ENCODE measurements at places on chromosomes 16 and 17.

DNA sequence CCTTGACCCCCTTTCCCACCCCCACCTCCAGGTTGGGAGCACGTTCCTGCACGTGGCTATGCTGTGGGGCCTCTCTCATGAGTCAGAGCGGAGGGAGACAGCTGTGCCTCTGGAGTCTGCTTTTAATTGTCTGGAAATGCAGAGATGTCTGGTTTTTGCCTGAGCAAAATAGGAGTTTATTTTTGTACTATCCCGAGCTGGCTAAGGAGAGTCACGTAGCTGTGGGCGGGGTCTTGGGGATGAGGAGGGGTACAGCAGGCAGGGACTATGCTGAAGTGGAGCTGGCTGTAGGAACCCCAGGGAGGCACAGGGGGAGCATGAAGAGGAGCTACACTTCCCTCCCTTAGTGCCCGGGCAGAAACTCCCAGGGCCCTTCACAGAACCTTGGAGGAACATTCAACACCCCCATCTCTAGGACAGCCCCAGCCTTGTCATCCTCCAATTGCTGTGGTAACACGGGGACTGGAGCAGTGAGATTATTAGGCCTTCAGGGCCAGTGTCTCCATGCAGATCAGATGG is 44.7 kb upstream of the LGALS9 start:
- no peak for DNase-seq

DNA sequence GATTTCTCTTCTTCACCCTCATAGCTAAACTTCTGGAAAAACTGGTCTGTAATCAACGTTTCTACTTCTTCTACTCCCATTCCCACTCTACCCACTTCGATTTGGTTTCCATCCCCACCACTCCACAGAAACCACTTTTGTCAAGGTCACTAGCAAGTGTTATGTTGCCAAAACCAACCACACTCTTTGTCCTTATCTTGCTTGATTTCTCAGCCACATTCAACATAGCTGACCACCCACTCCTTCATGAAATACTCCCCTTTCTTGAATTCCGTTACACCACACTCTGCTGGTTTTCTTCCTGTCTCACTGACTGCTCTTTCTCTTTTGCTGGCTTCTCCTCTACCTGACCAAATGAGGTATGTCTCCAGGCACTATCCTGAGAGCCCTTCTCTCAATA is 11.9 kb downstream of the IKZF3 start:
- no peak for DNase-seq

DNA sequence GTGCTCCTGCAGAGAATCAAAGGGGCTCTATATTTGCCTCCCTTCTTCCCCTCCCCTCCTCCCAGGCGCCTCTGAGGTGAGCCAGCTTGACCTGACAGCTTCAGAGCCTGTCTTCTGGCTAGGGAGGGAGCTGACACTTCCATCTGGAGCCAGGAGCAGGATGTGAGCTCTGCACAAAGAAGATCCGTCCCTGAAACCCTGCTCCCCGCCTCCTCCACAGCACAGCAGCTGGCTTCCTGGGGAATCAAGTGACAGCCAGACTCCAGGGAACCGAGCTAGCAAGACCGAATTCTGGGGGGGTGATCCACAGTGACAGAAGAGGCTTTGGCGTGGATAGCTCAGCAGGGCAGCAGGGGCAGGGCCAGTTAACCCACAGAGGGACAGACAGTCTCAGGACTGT is 37.2 kb downstream of the CCDC182 start:
- no peak for DNase-seq

- DNase-seq = no peak
Measured at GRCh38 chr17:79049821-79050220, 24.8 kb upstream of the ENGASE start.

DNA sequence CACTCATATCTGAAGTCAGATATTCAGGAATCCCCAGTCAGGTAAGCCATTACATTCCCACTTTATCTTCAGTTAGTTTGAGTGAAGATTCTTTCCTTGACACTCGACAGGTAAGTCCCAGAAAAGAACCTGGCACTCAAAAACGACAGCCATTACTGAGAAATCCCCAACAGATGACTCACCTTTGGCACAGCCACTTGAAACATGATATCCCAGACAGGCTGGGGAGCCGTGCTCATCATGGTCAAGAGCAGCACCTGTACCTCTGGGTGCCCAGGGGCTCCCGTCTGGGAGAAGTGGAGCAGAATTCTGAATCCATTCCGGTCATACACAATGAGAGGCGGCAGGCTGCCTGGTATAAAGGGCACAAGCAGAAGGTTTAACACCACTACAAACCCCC is 16.8 kb upstream of the COG7 start:
- DNase-seq = no peak

DNA sequence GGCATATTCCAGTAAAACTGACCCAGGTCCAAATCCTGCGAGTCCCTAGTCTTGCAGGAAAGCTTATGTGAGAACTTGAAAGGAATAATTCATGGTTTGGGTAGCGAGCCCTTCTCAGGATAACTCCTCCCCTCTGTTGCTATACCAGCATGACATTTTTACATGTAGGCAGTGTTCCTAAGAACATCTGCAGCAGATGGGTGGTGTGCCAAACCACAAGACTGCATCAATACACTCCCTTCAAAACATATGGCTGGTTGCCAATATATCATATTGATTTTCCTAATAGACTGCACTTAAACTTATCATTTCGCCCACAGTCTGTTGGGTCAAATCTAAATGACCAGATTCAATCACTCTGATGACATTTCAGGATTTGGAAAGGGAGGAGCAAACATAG is 19.9 kb downstream of the PSME3IP1 start:
- no peak for DNase-seq

- no peak for DNase-seq
Measured at GRCh38 chr16:70152578-70153302, 20.8 kb upstream of the CLEC18C start.

DNA sequence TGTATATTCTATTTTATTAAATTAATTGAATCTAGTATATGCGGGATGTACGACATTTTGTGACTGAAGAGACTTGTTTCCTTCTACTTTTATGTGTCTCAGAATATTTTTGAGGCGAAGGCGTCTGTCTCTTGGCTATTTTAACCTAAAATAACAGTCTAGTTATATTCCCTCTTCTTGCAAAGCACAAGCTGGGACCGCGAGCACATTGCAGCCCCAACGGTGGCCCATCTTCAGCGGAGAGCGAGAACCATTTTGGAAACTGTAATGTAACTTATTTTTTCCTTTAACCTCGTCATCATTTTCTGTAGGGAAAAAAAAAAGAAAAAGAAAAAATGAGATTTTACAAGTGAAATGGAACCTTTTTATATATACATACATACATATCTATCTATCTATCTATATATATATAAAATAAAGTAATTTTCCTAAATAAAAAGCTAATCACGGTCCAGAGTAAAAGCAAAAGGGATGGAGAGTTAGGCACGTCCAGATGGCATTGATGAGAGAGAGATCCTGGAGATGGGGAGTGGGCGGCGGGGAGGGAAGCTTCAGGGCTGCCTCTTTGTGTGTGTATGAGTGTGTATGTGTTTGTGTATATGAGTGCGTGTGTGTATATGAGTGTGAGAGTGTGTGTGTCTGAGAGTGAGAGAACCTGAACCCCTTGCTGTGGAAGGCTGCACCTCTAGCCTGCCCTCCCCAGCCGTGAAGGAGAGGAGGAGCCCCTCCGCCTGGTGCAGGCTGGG is 7.5 kb upstream of the ABCC3 start:
- DNase-seq = no peak

DNA sequence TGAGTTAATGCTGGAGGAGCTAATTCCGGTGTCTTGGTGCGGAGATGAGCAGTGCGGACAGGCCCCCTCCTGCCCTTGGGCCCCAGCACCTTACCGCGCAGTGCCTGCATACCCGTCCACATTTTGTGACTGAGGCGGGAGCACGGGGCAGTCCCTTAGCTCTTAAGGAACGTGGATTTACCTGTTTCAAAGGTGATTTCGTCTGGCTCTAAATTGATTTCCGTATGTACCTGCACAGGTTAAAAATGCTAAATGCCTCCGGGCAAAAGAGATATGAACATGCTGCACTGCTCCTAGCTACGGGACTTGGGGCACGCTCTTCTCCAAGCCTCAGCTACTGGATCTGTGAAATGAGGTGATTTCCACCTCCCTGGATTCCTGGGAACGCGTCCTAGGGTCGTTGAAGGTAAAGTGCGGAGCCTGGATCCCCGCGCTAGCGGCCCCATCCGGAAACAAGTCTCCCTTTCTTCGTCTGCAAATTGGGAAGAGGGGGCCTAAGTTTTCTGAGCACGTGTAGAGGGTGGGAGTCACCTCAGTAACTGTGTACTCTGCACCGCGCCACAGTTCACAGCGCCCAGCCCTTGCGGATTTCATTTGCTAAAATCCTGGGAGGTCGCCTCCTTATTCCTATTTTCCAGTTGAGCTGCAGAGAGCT is 669 bp upstream of the CRISPLD2 start:
- no peak for DNase-seq

- peak; percentile 82 for DNase-seq
Measured at GRCh38 chr16:68079626-68080344, 5.4 kb upstream of the NFATC3 start.

DNA sequence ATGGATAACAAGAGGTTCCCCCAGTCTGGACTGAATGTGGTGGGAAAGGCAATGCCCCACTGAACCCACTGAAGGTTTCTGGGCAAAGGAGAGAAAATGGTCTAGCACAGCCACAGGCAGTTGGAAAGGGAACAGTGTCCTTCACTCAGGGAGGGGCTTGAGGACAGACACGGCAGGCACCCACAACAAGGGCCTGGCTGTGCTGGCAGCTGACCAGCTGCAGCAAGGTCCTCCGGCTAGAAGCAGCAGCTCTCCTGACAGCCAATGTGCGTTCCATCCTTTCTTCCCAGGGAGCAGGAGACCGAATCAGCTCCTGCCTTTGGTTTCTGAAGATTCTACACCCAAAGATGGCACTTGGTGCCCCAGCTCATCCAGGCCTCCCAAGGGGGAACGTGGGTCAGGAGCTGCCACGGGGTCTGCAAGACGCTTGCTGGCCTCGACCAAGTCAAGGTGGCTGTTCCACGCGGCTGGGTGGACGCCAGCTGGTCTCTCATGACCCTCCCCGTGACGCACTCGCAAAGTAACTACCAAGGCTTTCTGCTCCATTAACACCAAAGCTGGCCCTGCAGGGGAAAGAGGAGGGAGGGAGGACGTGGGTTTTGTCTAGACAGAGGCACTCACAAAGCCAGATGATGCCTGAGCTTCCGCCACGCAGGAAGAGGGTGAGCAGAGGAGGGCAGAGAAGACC is 11.1 kb downstream of the ABR start:
- no peak for DNase-seq

DNA sequence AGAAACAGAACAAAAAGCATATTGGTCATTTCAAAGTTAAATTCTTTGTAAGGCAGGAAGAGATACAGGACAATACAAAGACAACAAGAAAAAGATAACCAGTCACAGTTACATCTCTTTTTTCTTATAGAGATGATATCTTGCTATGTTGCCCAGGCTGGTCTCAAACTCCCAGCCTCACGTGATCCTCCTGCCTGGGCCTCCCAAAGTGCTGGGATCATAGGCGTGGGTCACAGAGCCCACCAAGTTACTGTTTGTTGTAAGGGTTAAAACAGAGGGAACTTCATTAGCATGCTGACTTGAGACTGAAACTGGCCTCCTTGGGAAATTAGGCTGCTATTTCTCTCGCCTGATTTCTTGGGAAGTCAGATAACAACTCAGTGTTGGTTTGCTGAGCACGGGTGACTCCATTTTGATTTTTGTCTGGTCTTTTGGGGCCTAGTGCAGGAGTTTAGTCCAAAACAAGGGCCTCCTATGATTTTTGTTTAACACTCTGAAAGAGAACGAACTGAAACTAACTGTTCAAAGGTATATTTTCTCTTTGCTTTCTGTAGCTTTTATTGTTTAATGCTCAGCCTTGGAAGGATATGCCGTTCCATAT is 31.5 kb upstream of the SEC14L1 start:
- DNase-seq = no peak

GRCh38 chr17:40362696-40363110 is 1.8 kb downstream of the GJD3 start:
- peak; percentile 77 for DNase-seq

DNA sequence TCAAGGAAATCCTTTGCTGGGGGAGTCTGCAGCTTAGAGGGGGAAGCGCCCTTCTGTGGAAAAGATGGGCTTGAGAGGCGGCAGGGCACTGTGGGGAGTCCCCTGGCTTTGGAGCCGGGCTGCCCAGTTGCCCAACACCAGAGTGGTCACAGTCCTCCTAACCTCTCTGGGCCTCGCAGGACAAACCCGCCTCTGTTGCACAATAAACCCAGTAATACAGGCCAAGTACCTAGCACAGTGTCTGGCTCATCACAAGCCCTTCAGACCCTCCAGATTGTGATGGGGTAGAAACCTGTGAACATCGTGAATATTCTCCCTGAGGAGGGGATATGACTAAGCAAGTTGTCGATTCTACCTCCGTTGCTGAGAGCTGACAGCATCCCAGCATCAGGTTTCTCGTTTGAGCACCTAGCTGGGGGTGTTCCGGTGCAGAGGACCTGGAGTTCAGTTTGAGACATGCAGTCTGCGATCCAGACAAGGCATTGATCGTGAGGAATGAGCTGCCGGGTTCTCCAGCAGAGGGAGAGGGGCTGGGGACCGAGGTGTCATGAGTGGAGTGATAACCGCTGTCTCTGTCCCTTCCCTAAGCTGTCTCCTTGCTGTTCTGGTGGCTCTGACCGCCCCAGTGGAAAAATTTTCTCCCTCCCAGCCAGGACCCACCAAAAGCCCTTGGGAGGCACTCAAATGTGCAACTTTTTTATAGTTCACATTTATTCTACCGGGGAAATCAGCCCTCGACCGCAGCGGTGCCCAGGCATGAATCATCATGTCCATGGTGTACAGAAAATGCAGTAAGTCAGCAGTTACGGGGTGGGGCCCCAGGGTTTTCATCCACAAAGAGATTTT is 161.9 kb downstream of the WSCD1 start:
- DNase-seq = no peak

DNA sequence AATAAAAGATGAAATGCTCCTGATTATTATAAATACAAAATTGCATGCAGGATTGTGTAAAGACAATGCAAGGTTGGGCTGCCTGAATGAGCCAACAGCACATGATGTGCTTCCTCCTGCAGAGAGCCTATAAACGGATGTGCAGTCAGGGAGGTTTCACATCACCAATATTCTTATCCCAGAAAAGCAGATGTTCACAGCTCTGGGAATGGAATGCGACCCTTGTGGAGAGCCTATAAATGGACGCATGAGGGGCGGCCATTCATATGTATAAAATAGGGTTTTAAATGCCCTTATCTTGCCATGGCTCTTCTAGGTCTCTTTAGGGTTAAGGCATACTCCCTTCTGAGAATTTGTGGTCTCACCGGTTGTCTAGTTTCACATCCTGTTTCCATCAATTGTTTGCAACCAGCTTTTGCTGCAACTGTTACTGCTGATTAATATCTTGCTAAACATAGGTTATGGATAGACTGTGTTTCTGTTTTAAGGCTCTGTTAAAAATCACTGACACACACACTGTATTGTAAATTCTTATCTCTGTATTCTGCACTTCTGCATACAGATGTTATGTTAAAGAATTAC is 31.9 kb downstream of the SLFN11 start:
- peak; percentile 56 for DNase-seq

- DNase-seq = no peak
Measured at GRCh38 chr16:74836111-74836671, 61.6 kb upstream of the FA2H start.

GRCh38 chr17:80769516-80769915 is 222.1 kb upstream of the CHMP6 start:
- no peak for DNase-seq

Data from CD4-positive, alpha-beta T cell treated with Interleukin-10 for 1 hour (primary cell).